ENCODE measurements at places on chromosomes 2 and 18.

- no peak for DNase-seq
Measured at GRCh38 chr2:118250001-118250400, 161.7 kb downstream of the INSIG2 start.

GRCh38 chr2:58135861-58136260 is 89.3 kb downstream of the VRK2 start:
- DNase-seq = no peak

DNA sequence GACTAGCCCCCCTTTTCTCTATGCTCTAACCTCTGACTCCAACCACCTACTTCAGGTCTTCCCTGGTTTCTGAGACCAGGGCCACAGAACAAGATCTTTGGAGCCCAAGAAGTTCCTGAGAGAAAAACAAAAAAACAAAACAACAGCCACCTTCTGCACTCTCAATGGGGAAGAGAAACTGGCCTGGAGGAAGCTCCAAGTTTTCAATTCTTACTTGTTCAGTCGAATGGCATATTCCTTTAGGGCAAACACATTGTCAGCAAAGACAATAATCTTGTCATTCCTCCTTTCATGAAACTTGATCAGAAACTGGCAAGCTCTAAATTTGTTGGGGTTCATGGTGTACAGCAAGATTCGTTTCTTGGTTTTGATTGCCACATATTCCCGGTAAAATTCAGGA is 15.0 kb downstream of the ERCC3 start:
- no peak for DNase-seq

- DNase-seq = peak; percentile 52
Measured at GRCh38 chr2:98759827-98760625, 29.1 kb upstream of the MGAT4A start.

- no peak for DNase-seq
Measured at GRCh38 chr2:206657087-206657486, 14.8 kb downstream of the FAM237A start.

- no peak for DNase-seq
Measured at GRCh38 chr18:44409515-44409914, 271.2 kb upstream of the SETBP1 start.

DNA sequence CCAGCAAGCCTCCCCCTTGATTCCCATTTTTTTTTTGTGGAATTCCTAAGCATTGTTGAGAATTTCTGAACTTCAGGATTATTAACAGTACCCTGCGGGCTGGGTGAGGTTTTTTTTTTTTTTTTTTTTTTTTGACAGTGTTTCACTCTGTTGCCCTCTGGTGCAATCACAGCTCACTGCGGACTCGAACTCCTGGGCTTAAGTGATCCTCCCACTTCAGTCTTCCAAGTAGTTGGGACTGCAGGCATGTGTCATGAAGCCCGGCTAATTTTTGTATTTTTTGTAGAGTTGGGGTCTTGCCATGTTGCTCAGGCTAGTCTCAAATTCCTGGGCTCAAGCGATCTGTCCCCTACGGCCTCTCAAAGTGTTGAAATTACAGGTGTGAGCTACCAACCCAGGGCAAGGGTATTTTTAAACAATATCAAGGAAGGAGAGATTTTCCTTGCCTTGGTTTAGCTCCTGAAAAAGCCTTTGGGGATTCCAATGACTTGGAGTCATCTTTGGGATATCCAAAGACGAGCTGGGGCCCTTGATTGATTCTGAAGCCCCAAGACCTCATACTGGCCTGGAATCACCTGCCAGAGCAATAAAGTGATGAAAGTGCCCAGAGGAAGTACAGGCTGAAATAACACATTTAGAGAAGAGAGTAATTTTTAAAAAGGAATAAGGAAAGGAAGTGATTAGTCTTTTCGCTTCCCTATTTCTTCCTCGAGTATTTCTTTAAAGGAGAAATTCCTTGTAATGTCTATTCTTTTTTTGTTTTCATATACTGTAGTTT is 240.2 kb downstream of the TGIF1 start:
- DNase-seq = no peak

- no peak for DNase-seq
Measured at GRCh38 chr2:181419129-181419855, 37.9 kb upstream of the ITGA4 start.

- no peak for DNase-seq
Measured at GRCh38 chr2:64196963-64197362, 52.7 kb upstream of the PELI1 start.

- peak; percentile 89 for DNase-seq
Measured at GRCh38 chr2:43611987-43612894, 16.4 kb upstream of the THADA start.

GRCh38 chr2:99605036-99605435 is 115.2 kb upstream of the REV1 start:
- DNase-seq = no peak
